ENCODE measurements at places on chromosomes 5 and 9. TPM values are rescaled to one million over a fixed set of nuclear protein-coding genes. Genes with fewer than 3 reads are reported as not detected.

CTXN3 gene
- not detected for total RNA-seq

PHF24 gene
- total RNA-seq = 0.85 TPM

GRCh38 chr5:132673488-132673887 lies 301 bp upstream of the IL4 start:
- H3K4me1 ChIP-seq = peaks cover 6% of the 10 kb centered on the region
- no peaks in the 10 kb centered on the region for H3K36me3 ChIP-seq
- H3K4me3 ChIP-seq = no peak overlapping the region
- no peak overlapping the region for H3K27ac ChIP-seq
- H3K27me3 ChIP-seq = no peaks in the 10 kb centered on the region
- DNase-seq = no peak

DNA sequence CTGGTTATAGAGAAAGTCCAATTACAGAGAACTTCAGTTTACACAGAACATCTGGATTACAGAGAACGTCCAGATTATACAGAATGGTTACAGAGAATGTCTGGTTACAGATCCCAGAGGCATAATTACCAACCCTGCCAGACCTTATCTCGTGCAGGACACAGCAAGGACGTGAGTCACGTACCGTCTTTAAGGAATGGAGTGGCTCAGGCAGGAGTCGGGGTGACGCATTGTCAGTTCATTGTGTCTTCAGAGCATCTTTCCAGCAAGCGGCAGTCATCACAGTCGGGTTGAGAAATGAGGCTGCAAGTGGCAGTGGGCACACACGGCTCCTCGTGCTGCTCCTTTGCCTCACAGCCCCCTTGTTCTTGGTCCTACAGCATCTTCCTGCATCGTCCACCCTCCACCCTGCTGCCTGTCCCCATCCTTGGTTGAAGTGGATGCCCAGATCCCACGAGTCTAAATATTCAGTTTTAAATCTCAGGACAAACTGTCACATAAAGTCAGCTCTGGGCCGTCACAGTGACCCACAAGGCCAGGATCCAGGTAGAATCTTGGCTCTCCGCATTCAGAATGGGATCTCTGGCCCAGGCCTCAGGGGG lies 30.0 kb upstream of the SLC6A19 start:
- no peaks in the 10 kb centered on the region for H3K27me3 ChIP-seq
- no peak overlapping the region for H3K4me3 ChIP-seq
- H3K36me3 ChIP-seq = no peaks in the 10 kb centered on the region
- no peak for DNase-seq
- H3K27ac ChIP-seq = no peak overlapping the region

- no peak for DNase-seq
- no peaks in the 10 kb centered on the region for H3K36me3 ChIP-seq
- H3K27ac ChIP-seq = no peak overlapping the region
Observed at GRCh38 chr9:83699615-83700014, 8.1 kb downstream of the UBQLN1 start.

DNA sequence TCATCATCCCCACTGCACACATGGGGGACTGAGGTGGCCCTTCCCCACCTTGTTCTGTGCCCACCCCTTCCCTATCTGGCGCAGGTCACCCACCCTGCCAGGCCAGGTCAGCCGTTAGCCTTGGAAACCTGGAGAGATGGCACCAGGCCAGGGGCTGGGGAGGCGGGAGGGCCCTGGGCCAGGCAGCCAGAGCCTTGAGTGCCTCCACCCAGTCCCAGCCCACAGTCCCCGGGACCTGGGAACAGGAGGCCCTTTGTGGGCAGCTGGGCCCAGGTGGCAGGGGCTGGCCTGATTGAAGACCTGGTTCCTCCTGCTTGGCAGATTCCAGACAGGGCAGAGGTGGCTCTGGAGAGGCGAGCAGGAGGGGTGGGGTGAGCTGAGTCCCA lies 70.6 kb downstream of the LRSAM1 start:
- peak overlapping the region; percentile 79 for H3K27ac ChIP-seq
- DNase-seq = no peak
- no peaks in the 10 kb centered on the region for H3K4me1 ChIP-seq
- no peaks in the 10 kb centered on the region for H3K36me3 ChIP-seq

PSAT1 gene
- 1.6 TPM for total RNA-seq

DNA sequence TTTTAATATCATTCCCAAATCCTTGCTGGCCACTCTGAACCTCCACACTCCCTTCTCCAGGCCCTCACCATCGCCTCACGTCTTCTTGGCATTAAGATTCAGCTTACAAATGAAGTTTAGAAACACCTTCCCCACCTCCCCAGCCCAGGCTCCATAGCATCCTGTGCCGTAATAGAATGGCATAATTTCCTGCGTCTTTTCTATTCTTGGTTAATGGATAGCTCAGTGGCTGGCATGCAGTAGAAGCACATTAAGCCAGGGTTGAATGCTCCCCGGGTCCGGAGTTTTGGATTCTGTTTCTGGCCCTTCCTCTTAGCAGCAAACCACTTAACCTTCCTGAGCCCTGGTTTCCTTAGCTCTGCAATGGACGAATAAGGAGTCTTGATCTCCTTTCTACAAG lies 13.8 kb downstream of the WWC1 start:
- no peak overlapping the region for H3K4me3 ChIP-seq
- H3K36me3 ChIP-seq = no peaks in the 10 kb centered on the region
- no peaks in the 10 kb centered on the region for H3K4me1 ChIP-seq
- DNase-seq = no peak

DNA sequence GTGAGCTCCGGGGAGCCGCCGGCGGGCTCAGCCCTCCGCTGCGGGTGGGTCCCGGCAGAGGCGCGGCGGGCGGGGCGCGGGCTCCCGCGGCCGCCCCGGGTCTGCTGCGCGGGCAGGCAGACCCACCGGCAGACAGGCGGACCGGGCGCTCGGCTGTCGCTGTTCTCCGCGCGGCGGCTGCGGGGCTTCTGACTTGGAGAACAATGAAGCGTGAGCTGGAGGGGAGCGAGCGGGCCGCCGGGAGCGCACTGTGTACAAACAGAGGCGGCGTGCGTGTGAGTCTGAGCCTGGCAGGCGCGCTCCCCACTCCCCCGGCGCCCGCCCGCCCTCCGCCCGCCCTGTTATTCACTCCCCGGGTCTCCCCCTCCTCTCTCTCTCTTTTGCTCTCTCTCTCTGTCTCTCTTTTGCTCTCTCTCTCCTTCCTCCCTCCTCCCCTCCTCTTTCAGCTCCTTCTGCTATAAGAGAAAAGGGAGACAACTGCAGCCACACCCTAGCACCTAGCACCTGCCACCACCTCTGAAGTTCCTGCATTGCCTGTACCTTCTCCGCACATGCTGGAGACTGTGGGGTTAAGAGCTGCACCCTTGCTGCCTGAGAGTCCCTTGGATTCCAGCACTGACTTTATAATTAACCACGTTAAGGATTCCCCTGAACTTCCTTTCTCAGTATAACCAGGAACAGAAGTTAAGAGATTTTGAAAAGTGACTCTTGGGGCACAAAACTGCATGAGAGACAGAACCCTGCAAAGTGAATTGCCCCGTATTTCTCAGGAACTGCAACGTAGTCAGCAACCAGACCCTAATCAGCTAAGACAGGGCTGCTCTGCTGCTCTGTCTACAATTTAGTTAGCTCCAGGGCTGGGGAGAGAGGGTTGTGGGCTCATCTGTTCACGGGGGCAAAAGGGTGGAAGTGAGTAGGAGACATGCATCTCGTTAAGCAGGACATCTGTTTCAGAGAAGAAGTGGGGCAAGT lies at the start of gene EDIL3:
Gene EDIL3, minus strand, starts transcription at position 277 of the 972 bp plus-strand sequence. CDS start 506 bp downstream, outside the sequence.
- DNase-seq = peak; percentile 39
- peak within 1 kb of the TSS; percentile 72 for H3K4me3 ChIP-seq
- H3K36me3 ChIP-seq = no peaks in the 10 kb centered on the region
- no peaks in the 10 kb centered on the region for H3K4me1 ChIP-seq
- peak within 1 kb of the TSS; percentile 82 for H3K27ac ChIP-seq
- no peaks in the 10 kb centered on the region for H3K27me3 ChIP-seq

CDH9 gene
- not detected for total RNA-seq

SNCB gene
- not detected for total RNA-seq

PDE6A gene
- total RNA-seq = not detected

DNA sequence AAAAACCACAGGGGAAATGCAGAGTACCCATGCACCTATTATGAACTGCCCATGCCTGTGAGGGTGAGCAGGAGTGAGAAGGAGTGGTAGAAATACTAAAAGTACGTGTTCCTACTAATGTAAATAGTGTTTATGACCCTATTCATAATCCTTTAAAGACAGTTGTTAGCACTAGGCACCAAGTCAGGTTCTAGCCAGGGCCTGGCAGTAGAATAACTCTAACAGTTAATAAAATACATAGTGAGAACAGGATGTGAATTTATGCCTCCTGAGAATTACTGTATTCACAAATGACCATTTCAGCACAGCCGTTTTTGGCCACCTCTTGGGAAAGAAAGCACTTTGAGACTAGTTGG lies 103.2 kb upstream of the TARS1 start:
- no peaks in the 10 kb centered on the region for H3K36me3 ChIP-seq
- no peak overlapping the region for H3K27ac ChIP-seq
- no peak for DNase-seq
- no peak overlapping the region for H3K4me3 ChIP-seq
- H3K4me1 ChIP-seq = no peaks in the 10 kb centered on the region
- H3K27me3 ChIP-seq = no peaks in the 10 kb centered on the region

- DNase-seq = no peak
- H3K4me3 ChIP-seq = peak overlapping the region; percentile 40
- no peaks in the 10 kb centered on the region for H3K36me3 ChIP-seq
Observed at GRCh38 chr9:8857068-8857925, 1057.7 kb upstream of the DMAC1 start.

OBP2B gene
- total RNA-seq = not detected

Data from uterus (tissue), 4 donors.